ENCODE measurements at places on chromosomes 1 and 21. TPM values are rescaled to one million over a fixed set of nuclear protein-coding genes. Genes with fewer than 3 reads are reported as not detected.
A peak's percentile ranks its signal among the peaks of the same experiment; 100 is the strongest.

DNA sequence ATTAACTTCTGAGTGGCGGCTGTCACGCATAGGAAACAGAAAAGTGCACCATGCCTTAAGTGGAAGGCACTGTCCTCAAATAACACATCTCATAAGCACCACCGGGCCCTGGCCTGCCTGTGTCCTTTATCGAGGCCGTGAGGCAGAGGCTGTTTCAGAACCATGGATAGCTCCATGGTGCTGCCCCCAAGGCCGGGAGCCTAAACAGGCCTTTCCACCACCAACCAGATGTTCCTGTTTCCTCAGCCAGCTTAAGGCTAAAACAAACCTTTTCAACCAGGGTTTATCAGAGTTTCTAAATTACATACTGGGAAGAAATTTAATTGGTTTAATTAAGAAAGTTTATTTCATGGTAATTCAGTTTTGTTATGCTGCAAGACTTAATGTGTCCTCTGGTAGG, 114.4 kb downstream of the DMRTA2 start:
- DNase-seq, result peak; percentile 29

- no peak for DNase-seq
Observed at GRCh38 chr1:17215545-17215890, 10.6 kb downstream of the PADI1 start.

GRCh38 chr1:36321119-36321951, 2.1 kb downstream of the EVA1B start:
- DNase-seq, result peak; percentile 99

- no peak for DNase-seq
Observed at GRCh38 chr1:245810181-245810769, 655.5 kb downstream of the KIF26B start.

GRCh38 chr1:182754543-182755314, 34.8 kb upstream of the NPL start:
- DNase-seq, result no peak

GRCh38 chr1:240190881-240191401, 99.3 kb downstream of the FMN2 start:
- peak; percentile 89 for DNase-seq

GRCh38 chr1:115337276-115337632, 795 bp downstream of the NGF start:
- no peak for DNase-seq

GRCh38 chr1:82366689-82367088, 566.0 kb downstream of the ADGRL2 start:
- DNase-seq, result no peak

SMCP gene
- total RNA-seq, result not detected

SOAT1 gene
- total RNA-seq, result 37.6 TPM

TDRD5 gene
- total RNA-seq, result not detected

SLC26A9 gene
- not detected for total RNA-seq

- no peak for DNase-seq
Observed at GRCh38 chr1:208166340-208167138, 77.6 kb downstream of the PLXNA2 start.

SVBP gene
- 15.8 TPM for total RNA-seq

ESRRG gene
- under 0.01 TPM for total RNA-seq

DNA sequence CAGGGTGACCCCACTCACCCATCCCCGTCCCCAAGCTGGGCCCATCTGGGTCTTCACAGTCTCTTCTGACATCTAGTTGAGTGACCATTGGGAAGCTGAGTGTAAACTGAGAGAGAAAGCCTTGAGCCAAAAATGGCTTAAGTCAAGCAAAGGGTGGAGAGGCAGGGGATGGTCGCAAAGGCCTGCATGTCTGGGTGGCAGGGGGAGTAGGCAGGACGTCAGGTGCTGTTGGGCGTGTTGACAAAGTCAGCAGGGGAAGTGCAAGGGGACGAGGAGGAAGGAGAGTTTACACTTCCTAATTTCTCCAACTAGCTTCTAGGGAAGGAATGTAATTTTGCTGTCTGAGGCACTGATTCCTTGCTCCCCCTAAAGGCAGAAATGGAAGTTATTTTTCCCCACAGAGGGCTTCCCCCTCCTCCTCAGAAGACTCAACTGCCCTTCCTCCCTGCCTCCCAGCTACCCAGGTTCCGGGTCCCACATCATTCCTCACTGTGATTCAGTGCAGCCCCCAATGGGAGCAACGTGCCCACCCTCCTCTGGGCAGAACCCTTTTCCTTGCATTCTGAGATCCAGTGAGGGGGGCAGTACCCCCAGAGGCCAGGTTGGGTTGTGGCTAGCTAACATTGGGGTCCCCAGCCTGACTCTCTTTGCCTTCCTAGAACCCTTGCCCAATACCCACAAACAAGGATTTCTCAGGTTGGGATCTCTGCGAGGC, 1.2 kb upstream of the ADORA1 start:
- DNase-seq, result peak; percentile 18

GRCh38 chr1:182785181-182785580, 4.4 kb upstream of the NPL start:
- DNase-seq, result no peak

CD247 gene
- total RNA-seq, result not detected

All from fibroblast of villous mesenchyme (primary cell).